Activated naive CD4-positive, alpha-beta T cell treated with anti-CD3 and anti-CD28 coated beads, Interleukin-2, amount 50 U/mL, for 16 hours (primary cell): ENCODE measurements at places on chromosomes 13 and 19.

GRCh38 chr19:13100841-13101589 is 1.6 kb downstream of the LYL1 start:
- no peak for DNase-seq

DNA sequence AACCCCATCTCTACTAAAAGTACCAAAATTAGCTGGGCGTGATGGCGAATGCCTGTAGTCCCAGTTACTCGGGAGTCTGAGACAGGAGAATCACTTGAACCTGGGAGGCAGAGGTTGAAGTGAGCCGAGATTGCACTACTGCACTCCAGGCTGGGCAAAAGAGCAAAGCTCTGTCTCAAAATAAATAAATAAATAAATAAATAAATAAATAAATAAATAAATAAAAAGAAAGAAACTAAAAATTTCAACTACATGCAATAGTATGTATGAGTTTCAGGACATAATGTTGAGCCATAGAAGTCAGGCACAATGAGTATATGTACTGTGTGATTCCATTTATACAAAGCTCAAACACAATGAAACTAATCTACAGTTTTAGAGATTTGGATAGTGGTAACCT is 12.9 kb upstream of the ZNF780A start:
- DNase-seq, result no peak

DNA sequence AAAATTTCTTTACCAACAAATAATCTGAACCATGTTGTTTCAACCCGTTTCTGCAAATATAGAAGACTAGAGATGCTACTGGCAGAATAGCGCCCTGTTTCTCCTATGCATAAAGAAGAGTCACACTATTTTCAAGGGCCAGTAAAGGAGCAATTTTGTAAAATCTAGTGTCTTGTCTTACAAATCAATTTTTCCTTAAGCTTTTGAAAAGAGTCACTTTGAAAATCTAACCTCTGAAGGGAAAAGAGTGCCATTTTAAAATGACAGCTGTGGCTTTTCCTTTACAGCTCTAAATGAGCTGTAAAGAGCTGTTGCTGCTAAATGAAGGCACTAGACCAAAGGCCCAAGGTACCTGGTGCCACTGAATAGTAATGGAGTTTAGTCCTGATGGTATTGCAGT is 16.9 kb upstream of the GTF2F2 start:
- DNase-seq, result no peak

GRCh38 chr13:112351825-112352224 is 24.3 kb upstream of the SPACA7 start:
- no peak for DNase-seq

DNA sequence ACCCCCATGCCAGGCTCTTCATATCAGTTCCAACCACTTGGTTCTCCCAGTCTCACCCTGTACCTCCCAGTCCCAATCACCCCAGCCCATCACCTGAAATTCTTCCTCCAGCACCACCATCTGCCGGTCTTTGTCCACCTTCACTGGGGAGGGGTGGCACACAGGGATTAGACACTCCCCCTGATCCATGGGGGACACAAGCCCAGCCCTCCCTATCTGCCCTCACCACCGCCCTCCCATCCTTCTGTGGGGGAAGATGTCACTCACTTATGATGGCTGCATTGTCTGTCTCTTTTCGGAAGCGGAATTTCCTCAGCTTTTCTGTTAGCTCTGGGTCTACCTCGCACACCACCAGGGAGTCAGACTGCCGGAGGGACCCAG is 685 bp downstream of the GMFG start:
- DNase-seq, result no peak
